ENCODE measurements at places on chromosomes 11 and 22.

DNA sequence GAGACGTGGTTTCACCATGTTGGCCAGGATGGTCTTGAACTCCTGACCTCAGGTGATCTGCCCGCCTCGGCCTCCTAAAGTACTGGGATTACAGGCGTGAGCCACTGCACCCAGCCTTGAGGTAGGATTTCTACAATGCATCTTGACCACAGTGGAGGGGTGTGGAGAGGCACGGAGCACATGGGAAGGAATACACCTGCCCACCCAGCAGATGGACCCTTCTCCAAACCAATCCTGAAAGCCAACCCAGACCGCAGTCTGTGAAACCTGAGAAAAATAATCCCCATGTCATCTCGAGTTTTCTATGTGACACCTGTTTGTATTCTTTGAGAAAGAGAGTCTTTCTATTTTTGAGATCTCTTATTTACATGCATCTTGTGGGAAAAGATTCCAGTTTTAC is 32.5 kb downstream of the LGR4 start:
- no peak for DNase-seq

GRCh38 chr11:106218106-106218505 is 140.6 kb downstream of the AASDHPPT start:
- no peak for DNase-seq

- no peak for DNase-seq
Observed at GRCh38 chr11:93653080-93653479, 8.4 kb upstream of the CEP295 start.

DNA sequence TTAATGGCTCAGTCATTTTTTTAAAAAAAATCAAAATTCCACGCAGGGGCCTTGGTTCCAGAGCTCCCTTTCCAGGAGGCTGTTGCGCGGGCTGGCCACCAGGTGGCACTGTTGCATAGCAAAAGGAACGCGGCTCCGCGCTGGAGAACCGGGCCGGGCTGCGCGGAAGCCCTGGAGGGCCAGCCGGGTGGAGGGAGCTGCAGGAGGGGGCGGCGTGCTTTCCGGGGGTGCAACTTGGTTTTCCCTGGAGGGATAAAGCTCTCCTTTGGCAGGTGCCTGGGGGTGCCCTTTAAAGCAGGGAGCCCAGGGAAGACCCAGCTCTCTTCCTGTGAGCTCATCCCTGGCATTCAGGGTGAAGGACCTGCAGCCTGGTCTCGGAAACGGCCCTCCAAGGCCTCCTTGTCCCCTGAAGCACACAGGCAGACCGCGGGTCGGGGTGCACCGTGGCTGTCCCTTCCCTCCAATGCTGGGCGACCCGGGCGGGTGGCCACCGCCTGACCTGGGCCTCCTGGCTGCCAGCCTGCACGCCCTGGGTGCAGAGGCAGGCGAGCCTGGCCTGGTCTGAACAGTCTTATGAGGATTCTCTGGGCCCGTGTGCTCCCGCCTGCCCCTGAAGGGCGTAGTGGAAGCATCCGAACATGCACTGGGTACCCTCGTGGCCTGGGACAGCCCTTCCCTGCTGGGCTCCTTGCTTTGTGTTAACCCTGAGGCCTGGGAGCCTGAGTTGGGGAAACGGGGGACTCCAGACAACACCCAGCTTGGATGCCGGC is 23.4 kb downstream of the KRTAP5-5 start:
- no peak for DNase-seq

DNA sequence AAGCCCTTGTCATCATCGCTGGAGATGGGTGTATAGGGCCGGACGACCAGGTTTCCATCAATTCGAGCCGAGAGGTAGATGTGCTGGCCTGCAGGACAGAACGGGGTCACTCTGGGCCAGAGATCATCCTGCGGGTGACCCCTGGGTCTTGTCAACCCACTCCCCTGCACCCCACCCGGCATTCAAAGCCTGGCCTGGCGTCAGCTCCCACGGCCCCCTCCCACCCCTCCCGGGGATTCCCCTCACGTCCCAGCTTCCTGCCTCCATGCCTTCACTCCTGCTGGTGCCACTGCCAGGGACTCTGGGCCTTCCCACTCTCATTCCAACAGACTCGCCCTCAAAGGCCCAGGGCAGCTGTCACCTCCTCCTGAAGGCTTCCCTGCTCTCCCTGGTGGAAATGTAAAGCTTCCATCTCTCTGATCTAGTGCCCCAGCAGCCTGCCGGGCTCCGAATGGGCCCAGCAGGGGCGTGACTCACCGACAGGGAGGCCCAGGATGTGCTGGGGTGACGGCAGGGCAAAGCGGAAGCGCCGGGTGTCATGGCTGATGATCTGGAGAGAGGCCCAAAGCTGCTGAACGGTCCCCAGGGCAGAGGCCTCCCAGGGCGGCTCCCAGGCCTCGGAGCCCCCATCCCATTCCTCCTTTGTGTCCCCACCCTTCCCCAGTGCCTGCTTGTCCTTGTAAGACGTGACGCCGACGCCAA is 9.3 kb downstream of the ATP5MGL start:
- DNase-seq = no peak

DNA sequence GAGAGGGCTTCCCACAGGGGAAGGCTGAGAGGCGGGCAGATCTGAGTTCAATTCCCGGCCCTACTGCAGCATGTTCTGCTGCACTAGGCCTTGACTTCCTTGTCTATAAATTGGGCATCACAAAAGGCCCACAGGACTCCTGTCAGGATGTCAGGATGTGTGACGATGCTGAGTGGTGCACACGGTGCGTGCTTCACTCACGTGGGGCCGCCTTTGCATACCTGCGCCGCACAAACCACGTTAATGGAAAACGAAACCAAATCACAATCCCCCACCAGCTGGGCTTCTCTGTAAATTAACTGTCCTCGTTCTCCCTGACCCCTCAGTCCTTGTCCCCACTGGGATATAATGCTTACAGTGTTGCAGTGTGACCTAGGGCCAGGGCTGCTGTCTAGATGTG is 32.3 kb upstream of the TSPAN18 start:
- no peak for DNase-seq

Data from glomerular endothelial cell (primary cell).